NAMALWA (cell line): ENCODE measurements at places on chromosomes 16 and 17.

GRCh38 chr16:66869424-66869823 is 10.9 kb upstream of the PDP2 start:
- DNase-seq: no peak

GRCh38 chr16:80029761-80030481 is 429.4 kb upstream of the MAF start:
- DNase-seq: no peak

GRCh38 chr16:1775006-1775845 is 2.3 kb upstream of the MRPS34 start:
- no peak for DNase-seq

- no peak for DNase-seq
Measured at GRCh38 chr17:36736201-36737156, 135.1 kb downstream of the MRM1 start.

DNA sequence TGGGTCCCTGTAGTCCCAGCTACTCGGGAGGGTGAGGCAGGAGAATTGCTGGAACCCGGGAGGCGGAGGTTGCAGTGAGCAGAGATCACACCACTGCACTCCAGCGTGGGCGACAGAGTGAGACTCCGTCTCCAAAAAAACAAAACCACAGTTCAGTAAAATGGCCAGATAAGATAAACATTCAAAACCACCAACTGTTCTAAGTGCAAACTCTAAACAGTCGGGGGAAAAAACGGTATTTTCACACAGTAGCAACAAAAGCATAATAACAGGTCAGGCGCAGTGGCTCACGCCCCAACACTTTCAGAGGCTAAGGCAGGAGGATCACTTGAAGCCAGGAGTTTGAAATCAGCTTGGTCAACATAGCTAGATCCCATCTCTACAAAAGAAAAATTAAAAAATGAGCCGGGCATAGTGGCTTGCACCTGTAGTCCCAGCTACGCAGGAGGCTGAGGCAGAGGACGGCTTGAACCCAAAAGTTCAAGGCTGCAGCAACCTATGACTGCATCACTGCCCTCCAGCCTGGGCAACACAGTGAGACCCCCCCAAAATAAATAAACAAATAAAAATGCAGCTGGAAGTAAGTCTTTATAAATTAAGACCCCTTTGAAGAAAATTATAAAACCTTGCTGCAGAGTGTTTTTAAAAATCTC is 10.8 kb upstream of the HASPIN start:
- DNase-seq: no peak

DNA sequence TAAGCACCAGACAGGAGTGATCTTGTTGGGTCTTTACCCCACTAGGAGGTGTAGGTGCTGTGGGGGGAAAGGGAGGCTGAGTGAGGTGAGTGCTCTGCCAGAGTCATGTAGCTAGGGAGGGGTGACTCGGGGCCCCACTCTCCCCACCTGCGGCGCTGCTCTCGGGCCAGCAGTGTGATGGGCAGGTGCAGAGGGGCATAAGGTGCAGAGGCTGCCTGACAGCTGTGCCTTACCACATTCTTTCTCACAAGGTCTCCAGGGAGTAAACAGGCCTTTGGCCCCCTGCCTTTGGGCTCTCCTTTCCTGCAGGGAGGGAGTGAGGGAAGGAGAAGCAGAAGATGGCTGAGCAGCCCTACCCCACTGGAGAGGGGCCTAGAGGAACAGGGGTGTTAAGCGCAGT is 4.5 kb upstream of the CNP start:
- peak; percentile 56 for DNase-seq

DNA sequence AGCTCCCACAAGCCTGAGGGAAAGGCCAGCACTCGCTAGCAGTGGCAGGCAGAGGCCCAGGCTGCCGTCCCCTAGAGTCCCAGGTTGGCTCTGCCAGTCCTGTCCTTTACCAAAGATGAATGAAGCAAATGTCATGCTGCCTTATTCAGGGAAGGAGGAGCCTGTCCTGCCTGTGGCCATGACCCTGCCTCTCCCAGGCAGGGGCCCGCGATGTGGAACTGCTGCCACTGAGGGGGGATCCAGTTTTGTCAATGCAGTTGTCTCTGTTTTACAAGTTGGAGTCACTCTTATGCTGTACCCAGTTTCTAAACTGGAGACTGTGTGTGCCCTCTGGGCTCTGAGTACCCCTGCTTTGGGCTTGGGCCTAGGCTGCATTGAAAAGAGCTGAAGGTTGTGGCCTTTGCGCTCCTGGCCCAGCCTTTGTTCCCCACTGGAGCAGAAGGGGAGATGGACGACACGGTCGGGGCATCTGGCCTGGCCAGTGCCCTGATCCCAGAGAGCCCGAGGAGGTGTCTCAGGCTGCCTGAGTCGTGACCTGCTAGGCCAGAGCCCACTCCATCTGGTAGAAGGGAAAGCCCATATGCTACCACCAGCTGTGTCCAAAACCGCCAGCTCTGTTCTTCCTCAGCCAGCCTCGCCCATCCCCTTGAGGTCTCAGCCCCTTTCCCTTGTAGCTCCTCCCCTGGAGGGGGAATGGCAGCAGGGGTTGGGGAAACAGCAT is 5.5 kb downstream of the LIMD2 start:
- DNase-seq: no peak

GRCh38 chr17:73612031-73612472 is 32.2 kb downstream of the SDK2 start:
- DNase-seq: peak; percentile 27

DNA sequence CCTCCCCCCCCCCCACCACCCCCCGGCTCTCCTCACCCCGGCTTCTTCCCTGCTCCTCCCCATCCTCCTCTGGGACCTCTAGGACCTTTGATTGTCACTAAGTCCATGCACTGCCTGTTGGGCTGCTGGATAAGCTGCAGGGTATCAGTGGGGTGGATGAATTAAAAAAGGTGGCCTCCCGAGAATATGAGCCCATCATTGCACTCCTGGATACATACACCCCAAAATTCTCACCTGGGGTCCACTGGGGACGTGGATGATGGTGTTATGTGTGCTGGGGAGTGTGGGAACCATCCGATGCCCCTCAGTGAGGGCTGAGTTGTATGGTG is 88.8 kb downstream of the IRF8 start:
- no peak for DNase-seq

GRCh38 chr17:42743595-42744282 is 1.1 kb downstream of the EZH1 start:
- DNase-seq: no peak

GRCh38 chr17:55307879-55308278 is 43.1 kb downstream of the HLF start:
- DNase-seq: no peak

DNA sequence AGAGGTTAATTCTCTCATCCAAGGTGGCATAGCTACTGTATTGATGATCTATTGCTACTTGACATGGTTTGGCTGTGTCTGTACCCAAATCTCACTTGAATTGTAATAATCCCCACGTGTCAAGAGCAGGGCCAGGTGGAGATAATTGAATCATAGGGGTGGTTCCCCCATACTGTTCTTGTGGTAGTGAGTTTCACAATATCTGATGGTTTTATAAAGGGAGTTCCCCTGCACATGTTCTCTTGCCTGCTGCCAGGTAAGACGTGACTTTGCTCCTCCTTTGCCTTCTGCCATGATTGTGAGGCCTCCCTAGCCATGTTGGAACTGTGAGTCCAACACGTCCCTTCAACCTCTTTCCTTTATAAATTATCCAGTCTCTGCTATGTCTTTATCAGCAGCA is 22.9 kb upstream of the CPPED1 start:
- no peak for DNase-seq
